ENCODE measurements at places on chromosomes 2 and 18. TPM values are rescaled to one million over a fixed set of nuclear protein-coding genes. Genes with fewer than 3 reads are reported as not detected.

- no peak for DNase-seq
These were observed 3.0 kb upstream of the IL1B start for GRCh38 chr2:112839407-112840067.

DNA sequence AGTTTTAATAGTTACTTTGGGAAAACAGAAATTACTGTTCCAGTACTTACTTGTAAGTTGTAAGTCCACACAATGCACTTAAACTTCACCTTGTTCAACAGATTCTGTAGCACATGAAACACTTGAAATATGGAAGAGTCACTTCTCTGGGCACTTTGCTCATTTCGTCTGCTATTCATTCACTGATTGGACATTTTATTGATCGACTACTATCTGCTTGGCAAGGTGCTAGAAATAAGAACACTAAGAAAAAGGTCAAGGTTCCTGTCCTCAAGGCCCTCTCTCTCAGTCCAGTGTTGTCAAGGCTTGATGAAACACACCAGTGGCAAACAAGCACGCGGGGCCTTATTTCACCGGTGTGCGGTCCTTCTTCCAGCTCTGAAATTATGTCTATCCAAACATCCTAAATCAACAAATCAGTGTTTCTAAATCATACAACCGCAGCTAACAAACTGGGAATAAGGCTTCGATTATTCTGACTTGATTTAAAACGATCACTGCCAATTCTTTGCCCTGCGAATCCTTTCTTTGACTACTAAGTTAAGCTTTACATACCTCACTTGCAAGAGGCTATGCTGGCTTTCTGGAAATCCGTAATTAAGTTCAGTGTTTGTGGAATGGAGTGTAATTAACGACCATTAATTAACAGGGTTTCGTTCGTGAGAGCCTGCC lies 780 bp upstream of the ITGAV start:
- no peak for DNase-seq

- DNase-seq = no peak
These were observed 63.9 kb upstream of the ACVR1 start for GRCh38 chr2:157940024-157940423.

The TGFA gene
- 0.93 TPM for total RNA-seq

The CCDC74B gene
- total RNA-seq = 2.2 TPM

The DUSP19 gene
- 1.4 TPM for total RNA-seq
